ENCODE measurements at places on chromosomes 13 and 19.

- DNase-seq = no peak
Observed at GRCh38 chr19:54141356-54141755, 3.8 kb downstream of the CNOT3 start.

DNA sequence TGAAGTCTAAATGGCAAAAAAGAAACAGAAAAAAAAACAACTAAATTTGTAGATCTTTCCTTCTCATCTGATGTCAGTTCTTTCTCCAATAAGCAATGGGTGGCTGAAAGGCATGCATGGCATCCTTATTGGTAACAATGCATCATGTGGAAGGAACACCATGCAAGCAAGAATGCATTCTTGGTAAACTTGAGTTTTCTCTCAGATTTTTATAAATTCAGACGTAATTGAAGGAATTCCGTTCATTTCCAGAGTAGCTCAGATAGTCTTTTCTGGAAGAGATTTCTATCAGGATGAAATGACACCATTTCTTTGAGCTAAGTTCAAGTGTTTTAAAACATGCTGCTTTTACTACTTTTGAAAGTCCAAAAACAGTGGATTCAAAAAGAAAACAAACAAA is 373.0 kb downstream of the COG6 start:
- no peak for DNase-seq

- DNase-seq = no peak
Observed at GRCh38 chr19:35797663-35798062, 15.0 kb downstream of the PRODH2 start.

DNA sequence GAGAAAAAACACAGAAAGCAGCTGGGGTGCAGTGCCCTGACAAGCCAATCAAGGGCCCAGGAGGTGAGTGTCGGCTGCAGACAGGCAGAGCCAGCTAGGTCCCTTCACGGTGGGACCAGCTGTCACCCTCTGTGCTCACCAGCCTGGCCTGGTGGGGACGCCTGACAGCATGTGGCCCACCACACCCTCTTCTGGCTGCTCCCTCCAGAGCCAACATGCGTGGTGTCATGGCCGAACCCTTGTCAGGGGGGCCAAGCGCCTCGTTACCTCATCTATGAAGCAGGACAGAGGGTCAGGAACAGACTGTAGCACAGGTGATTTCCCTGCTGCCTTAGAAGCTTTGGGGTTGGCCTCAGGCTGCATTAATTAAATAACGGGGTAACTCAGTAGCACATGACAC is 40.0 kb upstream of the ISYNA1 start:
- no peak for DNase-seq

GRCh38 chr19:20661150-20661819 is at the start of gene ZNF626:
Gene ZNF626, minus strand, starts transcription at chr19:20661571. Its CDS starts 125 bp downstream, at chr19:20661446.
- peak; percentile 78 for DNase-seq

DNA sequence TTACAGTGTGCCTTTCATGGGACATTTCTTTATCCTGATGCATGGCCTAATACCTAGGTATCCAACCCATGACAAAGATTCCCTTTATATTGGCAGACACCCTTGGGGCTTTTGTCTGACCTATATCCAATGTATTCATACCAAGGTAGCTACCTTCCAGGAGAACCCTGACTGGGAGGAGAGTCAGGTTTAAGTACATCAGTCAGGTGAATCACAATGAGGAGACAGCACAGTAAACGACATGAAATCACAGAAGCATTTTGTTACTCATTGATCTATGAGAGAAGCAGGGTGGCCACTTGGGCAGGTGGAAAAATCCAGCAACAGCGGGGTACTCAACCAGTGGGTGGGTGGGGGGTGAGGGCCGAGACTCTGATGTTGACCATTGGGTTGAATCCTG is 527.4 kb upstream of the ATXN8OS start:
- DNase-seq = no peak

GRCh38 chr19:41554907-41555306 is 21.1 kb upstream of the CEACAM21 start:
- DNase-seq = no peak

DNA sequence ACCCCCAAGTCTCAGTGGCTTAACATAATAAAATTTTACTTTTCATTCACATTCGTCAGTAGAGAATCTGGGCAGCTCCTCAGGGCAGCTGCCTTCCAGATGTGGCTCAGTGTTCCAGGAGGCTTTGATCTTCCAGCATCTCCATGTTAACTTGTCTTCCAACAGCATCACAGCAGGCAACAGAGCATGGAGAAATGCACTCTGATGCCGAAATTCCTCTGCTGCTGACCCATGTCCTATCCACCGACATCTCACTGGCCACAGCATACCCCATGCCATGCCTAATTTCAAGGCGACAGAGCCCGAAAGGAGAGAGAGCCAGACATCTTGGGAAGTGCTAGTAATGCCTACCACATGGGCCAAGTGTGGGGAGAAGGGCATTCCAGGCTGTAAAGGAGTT is 64.9 kb upstream of the MEDAG start:
- DNase-seq = no peak

GRCh38 chr19:18725841-18726770 is 42.6 kb downstream of the CRTC1 start:
- no peak for DNase-seq

DNA sequence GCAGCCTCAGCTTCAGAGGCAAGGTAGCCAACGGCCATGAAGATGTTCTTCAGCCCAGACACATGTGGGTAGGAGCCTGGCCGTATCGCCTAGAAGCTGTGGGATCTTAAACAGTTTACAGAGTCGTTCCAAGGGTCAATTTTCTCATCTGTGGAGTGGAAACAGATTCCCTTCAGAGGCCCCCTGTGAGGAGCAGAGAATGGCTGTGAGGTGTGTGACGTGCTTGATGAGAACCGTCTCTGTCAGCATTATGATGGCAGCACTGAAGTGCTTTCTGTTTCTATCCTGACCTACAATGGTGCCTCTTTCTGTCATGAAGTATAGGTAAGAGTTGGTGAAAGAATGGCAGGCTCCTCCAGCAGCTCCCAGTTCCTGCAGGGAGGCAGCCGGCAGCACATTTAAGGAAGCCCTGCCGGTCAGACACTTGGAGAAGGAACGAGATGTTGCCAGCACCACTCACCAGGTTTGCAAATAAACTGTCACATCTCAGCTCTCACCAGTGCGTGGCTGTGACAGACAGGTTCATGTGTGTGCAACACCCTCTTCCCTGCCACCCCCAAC is 277.3 kb downstream of the FOXO1 start:
- DNase-seq = peak; percentile 12

GRCh38 chr19:48625891-48626327 is 6.6 kb downstream of the SPHK2 start:
- DNase-seq = no peak

DNA sequence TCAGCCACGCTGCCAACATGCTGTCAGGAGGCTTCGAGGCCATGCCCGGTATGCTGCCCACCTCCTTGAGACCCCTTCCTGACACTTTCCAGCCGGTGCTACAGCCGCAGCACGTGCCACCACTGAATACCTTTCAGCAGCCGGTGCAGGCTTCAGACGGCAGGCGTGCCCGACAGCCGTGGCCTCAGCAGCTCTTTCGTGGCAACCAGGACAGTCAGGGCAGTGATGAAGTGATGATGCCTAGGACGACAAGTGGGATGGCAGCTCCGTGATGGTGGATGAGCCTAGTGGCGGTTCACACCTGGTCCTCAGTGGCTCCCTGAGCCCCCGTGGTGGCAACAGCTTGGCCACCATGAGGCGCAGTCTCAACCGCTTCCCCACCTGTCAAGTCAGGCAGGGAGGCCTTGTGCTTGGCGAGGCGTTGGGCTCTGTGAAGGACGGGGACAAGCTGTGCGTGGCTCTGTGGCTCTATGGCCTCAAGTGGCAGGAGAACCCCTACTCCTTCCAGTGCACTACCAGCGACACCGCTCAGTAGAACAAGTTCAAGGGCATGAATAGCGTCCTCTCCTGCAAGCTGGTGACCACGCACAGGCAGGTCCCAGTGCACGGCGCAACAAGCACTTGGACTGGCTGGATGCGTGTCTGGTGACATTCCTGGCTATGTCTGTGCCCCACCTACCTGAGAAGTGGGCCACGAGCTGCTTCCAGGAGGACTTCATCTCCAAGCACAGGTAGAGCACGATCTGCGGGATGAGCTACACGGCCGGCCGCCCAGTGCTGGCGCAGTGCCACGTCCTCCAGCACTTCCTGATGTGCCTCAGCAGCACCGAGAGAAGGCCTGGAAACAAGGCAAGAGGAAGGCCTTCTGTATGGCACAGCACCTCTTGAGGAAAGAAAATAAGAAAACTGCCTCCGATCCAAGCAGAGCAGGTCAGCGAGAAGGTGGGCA is 18.2 kb upstream of the ZNF14 start:
- no peak for DNase-seq

GRCh38 chr13:112729408-112729807 is 39.6 kb downstream of the ATP11A start:
- no peak for DNase-seq
